ENCODE measurements at places on chromosomes 2 and 18. TPM values are rescaled to one million over a fixed set of nuclear protein-coding genes. Genes with fewer than 3 reads are reported as not detected.

GRCh38 chr18:79902075-79902474 lies 49.4 kb downstream of the SLC66A2 start:
- H3K4me1 ChIP-seq = peaks cover 11% of the 10 kb centered on the region
- H3K4me3 ChIP-seq = no peak overlapping the region
- no peak for DNase-seq
- H3K27ac ChIP-seq = no peak overlapping the region
- H3K27me3 ChIP-seq = no peaks in the 10 kb centered on the region

DNA sequence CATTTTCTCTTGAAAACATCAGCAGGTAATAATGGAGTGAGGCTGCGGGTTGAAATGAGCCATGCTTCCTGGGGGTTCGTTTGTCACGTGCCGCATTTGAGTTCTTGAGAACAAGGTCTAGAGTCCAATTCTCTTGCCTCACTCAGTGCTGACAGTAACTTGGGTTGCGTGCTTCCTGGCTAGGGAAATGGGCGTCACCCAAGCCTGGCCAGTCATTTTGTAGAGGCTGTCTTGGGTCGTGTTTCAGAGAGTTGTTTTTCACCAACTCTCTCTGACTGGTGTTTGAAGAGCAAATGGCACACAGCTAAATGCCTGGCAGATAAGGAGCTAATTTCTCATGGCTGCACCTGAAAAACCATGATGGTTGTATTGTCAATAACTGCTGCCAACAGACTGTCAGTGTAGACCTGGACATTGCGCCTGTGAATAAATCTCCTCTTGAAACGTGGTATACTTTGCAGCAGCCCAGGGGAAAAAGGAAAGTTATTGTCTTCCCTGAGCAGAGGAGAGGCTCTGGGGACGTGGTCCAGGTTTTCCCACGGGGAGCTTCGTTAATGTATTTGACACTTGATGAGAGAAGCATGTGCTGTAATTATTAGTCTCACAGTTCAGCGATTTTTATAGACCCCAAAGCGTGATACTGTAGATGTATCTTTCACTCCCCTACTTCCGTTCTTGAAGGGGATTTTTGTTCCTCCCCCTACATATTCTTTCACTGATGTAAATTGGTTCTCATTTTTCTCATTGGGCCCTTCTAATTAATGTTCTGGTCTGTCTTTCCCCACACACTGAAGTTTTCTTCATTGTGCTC lies 196.0 kb downstream of the FHOD3 start:
- no peaks in the 10 kb centered on the region for H3K27me3 ChIP-seq
- H3K4me1 ChIP-seq = no peaks in the 10 kb centered on the region
- no peak overlapping the region for H3K4me3 ChIP-seq
- no peak overlapping the region for H3K27ac ChIP-seq
- DNase-seq = no peak

GRCh38 chr18:29494371-29494770 lies 1317.4 kb upstream of the CDH2 start:
- no peak overlapping the region for H3K27ac ChIP-seq
- no peak for DNase-seq
- H3K4me1 ChIP-seq = no peaks in the 10 kb centered on the region
- H3K27me3 ChIP-seq = no peaks in the 10 kb centered on the region
- no peaks in the 10 kb centered on the region for H3K36me3 ChIP-seq
- no peak overlapping the region for H3K4me3 ChIP-seq

CSRNP3 gene
- 2.7 TPM for total RNA-seq

LINC00305 gene
- total RNA-seq = not detected

- H3K4me1 ChIP-seq = peaks cover 18% of the 10 kb centered on the region
- peaks cover 13% of the 10 kb centered on the region for H3K27me3 ChIP-seq
- DNase-seq = no peak
- no peak overlapping the region for H3K27ac ChIP-seq
- H3K4me3 ChIP-seq = no peak overlapping the region
Measured at GRCh38 chr2:118833716-118834439, 13.6 kb downstream of the EN1 start.
